ENCODE measurements at places on chromosomes 11 and 22.

GRCh38 chr11:115759622-115760460 is 255.6 kb upstream of the CADM1 start:
- no peak for DNase-seq

DNA sequence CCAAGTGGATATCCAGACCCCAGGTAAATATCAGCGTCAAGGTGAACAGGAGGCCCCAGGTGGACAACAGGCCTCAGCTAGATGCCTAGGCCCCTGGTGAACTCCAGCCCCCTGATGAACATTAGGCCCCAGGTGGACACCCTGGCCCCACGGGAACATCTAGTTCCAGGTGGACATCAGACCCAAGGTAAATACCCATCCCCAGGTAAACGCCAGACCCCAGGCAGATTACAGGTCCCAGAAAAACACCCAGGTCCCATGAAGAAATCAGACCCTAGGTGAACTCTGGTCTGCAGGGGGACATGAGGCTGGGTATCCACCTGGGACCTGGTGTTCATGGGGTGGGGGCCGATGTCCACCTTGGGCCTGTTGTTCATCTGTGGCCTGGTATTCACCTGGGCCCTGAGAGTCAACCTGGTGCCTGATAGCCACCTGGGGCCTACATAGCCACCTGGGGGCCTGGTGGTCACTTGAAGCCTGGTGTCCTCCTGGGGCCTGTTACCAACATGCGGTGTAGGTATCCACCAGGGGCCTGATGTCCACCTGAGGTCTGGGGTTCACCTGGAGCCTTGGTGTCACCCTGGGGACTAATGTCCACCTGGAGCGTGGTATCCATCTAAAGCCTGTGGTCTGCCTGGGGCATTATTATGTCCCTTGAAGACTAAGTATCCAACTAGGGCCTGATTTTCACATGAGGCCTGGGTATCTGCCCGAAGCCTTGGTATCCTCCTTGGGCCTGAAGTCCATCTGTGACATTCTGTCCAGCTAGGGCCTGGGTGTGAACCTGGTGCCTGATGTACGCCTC is 56.8 kb upstream of the SEPTIN5 start:
- no peak for DNase-seq

DNA sequence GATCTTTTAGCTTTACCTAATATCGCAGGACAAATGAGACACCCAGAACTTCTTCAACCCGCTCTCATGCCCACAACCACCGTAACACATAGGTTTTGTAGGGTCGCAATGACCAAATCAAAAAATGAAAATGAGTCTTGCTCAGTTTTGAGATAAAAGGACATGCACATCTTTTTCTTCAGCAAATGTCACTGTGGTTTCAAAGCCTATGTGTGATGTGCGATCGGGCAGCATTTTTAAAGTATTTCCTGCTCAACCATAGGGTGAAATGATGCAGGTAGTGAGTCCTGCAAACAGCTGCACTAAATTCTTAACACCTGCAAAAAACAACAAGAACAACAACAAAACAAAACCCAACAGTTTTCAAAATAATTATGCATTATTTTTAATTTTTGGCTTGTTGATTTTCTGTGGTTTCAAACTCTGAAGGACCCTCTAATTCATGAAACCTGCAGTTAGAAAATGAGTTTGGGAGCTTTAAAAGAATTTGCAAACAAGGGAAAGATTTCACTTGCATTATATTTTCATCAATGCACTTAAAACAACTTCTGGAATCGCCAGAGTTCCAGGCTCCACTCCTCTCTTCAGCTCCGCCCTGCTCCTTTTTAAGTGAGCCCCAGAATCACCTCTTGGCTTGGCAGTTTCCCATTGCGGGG is 79.4 kb downstream of the PRR5L start:
- no peak for DNase-seq

DNA sequence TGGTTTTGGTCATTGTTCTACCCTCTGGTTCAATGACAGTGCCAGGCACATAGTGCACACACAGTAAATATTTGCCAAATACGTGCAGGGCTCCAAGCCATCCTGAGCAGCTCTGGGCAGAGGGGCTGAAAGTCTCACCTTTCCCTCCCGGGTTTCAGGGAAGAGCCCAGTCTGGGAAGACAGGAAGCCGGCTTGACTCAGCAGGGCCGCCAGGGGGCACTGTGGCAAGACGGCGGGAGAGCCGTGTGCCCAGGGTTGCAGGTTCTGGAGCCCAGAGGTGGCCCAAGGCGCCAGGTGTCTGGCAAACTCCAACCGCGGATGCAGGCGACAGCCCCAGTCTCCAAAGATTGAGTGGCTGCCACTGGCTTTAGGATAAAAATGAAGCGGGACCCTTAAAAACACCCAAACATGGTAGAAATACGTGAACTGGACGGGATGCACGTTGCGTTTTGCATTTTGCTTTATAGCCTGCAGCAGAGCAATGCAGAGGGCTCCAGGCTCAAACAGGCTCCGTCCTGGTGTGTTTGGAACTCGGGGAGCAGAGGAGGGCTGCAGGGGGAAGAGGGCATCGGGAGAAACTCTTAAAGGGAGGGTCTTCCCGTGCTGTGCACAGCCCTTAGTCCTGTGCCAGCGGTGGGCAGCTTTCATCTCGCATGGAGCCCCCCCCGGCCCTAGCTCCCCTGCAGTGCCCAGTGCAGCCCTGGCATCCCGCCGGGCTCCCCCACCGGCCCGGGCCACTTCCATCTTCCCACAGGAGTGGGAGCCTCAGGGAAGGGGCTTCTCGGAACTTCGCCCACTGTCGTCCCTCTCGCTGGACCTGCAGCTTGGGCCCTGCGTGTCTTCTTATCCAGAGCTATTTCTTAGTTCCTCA is 10.7 kb downstream of the KRTAP5-5 start:
- peak; percentile 39 for DNase-seq

DNA sequence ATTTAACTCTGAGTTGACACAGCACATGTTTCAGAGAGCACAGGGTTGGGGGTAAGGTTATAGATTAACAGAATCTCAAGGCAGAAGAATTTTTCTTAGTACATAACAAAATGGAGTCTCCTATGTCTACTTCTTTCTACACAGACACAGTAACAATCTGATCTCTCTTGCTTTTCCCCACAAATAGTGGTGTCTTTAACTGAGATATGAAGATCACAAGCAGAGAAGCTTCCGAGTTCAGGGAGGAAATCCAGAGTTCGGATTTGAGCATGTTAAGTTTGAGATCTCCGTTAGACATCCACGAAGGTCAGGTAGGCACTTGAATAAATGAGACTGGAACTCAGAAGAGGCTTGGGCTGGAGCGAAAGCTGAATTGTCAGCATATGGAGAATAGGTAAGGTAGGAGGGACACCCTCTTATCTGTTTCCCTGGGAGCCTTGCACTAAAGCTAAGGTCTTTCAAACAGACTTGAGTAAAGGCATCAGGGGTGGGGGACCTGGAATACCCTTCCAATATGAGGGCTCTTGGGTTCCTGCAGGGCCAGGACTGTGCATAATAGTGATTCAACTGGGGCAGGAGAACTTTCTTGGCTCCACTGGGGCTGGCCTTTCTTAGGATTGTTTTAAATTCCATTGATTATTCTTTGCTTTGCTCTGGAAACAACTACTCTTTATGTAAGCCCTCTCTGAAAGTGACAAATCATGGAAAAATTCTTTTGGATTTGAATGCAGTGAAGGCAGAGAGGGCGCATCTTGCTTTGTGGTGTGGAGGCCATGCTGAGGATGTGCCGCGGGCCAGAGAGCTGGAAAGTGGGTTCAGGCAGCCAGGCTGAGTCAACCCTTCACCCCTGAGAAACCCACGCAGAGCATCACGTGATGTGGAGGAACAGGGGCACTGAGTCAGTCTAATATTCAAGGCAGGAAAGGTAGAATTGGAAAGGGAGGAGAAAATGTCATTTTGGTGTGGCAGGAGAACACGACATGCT is 62.7 kb upstream of the AMPD3 start:
- DNase-seq: no peak

GRCh38 chr22:44400763-44401060 is 88.0 kb upstream of the SHISAL1 start:
- DNase-seq: no peak

- DNase-seq: no peak
Measured at GRCh38 chr11:104073950-104074705, 37.7 kb downstream of the DDI1 start.

GRCh38 chr11:102012946-102013345 is 34.3 kb upstream of the CFAP300 start:
- peak; percentile 5 for DNase-seq

GRCh38 chr11:89436071-89436470 is 55.1 kb downstream of the NOX4 start:
- no peak for DNase-seq

DNA sequence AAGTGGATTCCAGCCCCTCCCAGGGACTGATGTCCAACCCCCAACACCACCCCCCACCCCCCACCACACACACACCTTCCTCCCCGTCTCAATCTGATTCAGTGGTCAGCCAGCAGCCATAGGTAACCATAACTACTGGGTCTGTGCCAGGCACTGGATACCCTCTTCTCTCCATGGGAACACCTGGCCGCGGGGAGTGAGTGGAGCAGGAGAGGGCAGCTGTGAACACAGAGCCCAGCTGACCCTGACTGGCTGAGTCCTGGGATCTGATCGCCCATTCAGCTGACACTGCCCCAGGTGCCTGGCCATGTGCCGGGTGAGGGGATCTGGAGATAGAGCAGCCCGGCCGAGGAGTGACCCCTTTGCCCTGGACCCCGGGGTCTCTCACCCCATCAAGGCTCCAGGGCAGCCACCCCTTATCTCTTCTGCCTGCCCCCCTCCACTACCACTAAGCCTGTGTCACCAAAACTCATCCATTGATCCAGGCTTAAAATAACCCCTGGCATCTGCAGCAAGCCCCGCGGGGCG is 2.6 kb upstream of the SHISA8 start:
- no peak for DNase-seq

DNA sequence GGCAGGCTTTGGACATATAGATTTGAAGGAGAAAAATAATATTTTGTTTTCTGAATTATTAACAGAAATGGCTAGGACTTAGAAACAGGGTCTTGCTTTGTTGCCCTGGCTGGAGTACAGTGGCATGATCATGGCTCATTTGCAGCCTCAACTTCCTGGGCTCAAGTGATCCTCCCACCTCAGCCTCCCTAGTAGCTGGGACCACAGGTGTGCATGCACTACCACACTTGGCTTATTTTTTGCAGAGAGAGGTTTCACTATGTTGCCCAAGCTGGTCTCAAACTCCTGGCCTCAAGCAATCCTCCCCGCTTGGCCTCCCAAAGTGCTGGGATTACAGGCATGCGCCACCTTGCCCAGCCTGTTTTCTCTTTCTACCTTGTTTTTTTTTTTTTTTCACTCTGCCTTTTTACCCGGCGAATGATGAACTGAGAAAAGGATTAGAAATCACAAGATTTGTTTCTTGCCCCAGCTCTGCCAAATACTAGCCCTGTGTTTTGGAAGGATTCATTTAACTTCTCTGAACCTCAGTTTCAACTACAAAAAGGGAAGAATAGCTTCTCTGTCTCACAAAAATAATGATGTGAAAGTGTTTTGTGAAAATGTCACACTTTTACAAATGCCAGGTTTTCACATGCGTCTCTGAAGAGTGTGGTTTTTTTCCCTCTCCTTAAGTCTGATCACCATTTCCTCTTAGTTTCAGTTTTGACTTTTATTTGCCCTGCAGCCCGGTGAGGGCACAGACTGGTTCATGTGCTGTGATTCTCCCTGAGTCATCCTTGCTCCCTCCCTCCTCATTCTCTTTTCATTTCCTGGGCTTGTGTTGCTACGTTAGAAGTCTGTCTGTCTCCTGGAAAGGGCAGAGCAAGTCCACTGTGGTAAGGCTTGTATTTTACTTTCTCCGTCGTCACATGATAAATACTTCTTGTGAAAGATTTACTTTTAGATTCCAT is 67.7 kb downstream of the BCL2L13 start:
- DNase-seq: peak; percentile 64

DNA sequence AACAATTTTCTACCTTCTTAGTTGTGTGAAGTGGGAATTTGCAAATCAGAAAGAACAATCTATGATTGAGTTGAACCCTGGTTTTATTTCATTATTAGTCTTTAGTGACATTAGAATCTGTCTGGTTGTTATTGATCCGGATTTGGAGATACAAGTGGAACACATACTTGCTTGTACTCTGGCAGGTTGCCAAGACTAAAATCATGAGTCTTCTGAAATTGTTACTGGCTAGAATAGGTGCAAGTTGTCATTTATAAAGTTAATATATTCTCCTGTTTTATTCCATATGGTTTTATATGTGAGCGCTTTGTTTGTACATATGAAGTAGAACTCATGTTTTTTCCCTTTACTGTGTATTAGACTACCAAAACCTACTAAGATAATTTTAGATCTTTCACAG is 23.0 kb downstream of the CCDC15 start:
- no peak for DNase-seq

GRCh38 chr22:20024650-20025397 is 3.9 kb downstream of the TANGO2 start:
- no peak for DNase-seq

DNA sequence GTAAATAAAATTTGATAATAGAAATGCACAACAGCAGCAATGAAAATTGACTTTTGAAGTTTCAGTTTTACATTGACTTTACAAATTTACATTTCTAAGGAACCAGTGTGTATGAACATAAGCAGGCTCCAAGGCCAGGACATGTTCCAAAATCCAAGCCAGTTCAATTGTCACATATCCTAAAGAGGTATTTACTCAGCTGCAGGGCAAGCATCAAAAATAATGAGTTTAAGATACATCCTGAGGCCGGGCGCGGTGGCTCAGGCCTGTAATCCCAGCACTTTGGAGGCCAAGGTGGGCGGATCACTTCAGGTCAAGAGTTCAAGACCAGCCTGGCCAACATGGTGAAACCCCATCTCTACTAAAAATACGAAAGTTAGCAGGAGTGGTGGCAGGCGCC is 39.0 kb upstream of the AKIP1 start:
- no peak for DNase-seq

- peak; percentile 71 for DNase-seq
Measured at GRCh38 chr11:830295-831117, 2.2 kb upstream of the CD151 start.

DNA sequence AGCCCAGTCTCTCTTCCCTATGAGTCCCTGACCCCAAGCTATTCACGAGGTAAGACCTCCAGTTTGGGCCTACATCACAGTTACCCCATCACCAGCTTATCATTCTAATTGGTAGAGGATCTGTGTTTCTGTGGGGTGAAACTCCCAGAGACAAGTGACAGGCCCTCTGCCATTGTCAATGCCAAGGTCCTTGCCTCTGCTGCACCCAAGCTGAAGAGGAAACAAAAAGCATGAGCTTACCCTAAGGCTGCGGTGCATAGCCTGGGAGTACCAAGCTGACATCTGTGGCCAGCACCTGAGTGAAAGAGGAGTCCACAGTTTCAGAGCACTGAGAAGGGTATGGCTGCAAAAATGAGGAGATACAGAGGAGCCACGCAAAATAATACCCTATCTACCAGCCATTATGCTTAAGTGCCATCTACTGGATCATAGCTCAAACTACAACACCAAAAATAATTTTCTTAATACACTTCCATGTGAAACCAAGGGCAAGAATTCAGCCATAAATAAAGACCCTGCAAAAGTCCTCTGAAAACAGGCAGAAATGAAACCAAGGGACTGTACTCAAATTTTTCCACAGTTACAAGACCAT is 62.3 kb upstream of the ANO5 start:
- no peak for DNase-seq

GRCh38 chr22:46762238-46763050 is at the start of gene TBC1D22A:
TSS of gene TBC1D22A (plus strand) at chr22:46762650. CDS start at chr22:46762787, 137 bp downstream.
- peak; percentile 97 for DNase-seq
